Neural progenitor cell (in vitro differentiated cells): ENCODE measurements at places on chromosomes 12 and 14. TPM values are rescaled to one million over a fixed set of nuclear protein-coding genes. Genes with fewer than 3 reads are reported as not detected.
A peak's percentile ranks its signal among the peaks of the same experiment; 100 is the strongest.

DNA sequence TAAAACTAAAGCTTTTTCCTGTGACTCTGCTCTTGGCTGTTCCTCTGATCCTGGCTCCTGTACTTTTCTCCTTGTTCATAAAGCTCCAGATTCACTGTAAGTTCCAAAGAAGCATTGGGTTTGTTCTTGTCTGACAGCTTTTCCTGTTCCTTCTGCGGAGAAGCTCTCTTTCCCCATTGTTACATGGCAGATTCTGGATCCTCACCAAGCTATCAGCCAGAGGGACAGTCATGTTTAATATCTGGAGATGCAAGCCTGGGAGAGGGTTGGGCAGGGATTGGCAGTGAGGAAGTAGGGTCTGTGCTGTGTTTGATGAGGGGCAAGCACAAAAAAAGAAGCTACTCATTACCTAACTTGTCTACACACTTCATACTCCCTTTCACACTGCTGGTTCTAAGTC lies 107.9 kb downstream of the AKAP6 start:
- no peaks in the 10 kb centered on the region for H3K4me1 ChIP-seq
- no peaks in the 10 kb centered on the region for H3K36me3 ChIP-seq
- H3K4me3 ChIP-seq: no peak overlapping the region

DNA sequence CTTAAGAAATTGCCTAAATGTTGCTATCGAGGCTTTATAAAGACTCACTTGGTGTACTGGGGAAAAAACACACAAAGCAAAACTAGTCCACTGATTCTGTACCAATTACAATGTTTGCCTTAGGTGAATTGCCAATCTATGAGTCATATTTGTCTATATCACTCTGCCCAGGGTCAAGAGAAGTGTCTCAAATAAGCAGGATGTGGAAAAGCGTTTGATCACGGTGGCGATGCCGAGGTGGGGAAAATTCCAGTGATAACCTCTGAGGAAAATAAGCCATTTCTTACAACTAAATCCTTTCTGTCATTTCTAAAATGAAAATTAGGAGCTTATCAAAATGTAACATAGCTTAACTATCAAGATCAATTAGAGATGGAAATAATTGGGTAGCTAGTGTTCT lies 148.6 kb upstream of the DIO3 start:
- H3K4me3 ChIP-seq: no peak overlapping the region
- H3K4me1 ChIP-seq: no peaks in the 10 kb centered on the region
- no peaks in the 10 kb centered on the region for H3K36me3 ChIP-seq
- no peak overlapping the region for H3K27ac ChIP-seq

DNA sequence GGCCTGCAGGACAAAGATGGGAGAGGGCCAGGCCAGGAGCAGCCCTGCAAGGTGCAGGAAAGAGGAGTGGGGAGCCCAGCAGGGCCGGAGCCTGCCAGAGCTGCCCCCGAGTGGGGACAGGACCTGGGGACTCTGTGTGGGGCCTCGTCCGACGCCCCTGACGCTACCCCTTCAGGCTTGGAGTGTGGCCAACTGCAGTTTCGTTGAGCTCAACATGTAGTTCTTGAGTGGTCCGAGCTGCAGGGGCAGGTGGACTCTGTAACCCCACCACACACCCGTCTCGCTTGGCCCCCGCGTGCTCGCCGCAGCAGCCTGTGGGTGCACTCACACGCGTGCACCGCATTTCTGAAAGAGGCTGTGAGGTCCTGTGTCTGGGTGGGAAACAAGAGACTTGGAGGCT lies 2.0 kb downstream of the ASPG start:
- no peak overlapping the region for H3K27ac ChIP-seq
- DNase-seq: no peak
- no peak overlapping the region for H3K4me3 ChIP-seq
- no peaks in the 10 kb centered on the region for H3K4me1 ChIP-seq
- no peaks in the 10 kb centered on the region for H3K36me3 ChIP-seq
- H3K27me3 ChIP-seq: peaks cover 20% of the 10 kb centered on the region

GRCh38 chr12:10998204-10998603 lies at the start of gene TAS2R20:
TAS2R20 (minus strand) TSS chr12:10998304; CDS start chr12:10997875, 429 bp downstream.
- H3K27ac ChIP-seq: no peak within 1 kb of the TSS
- DNase-seq: no peak
- no peak within 1 kb of the TSS for H3K4me3 ChIP-seq
- H3K4me1 ChIP-seq: no peaks in the 10 kb centered on the region
- no peaks in the 10 kb centered on the region for H3K27me3 ChIP-seq

- no peaks in the 10 kb centered on the region for H3K36me3 ChIP-seq
- peaks cover 11% of the 10 kb centered on the region for H3K4me1 ChIP-seq
- DNase-seq: no peak
Observed at GRCh38 chr12:107335802-107336570, 242.6 kb upstream of the CRY1 start.

GRCh38 chr14:72416892-72417291 lies 477.0 kb downstream of the DPF3 start:
- no peaks in the 10 kb centered on the region for H3K4me1 ChIP-seq
- H3K36me3 ChIP-seq: no peaks in the 10 kb centered on the region
- no peaks in the 10 kb centered on the region for H3K27me3 ChIP-seq
- no peak for DNase-seq
- no peak overlapping the region for H3K27ac ChIP-seq

DNA sequence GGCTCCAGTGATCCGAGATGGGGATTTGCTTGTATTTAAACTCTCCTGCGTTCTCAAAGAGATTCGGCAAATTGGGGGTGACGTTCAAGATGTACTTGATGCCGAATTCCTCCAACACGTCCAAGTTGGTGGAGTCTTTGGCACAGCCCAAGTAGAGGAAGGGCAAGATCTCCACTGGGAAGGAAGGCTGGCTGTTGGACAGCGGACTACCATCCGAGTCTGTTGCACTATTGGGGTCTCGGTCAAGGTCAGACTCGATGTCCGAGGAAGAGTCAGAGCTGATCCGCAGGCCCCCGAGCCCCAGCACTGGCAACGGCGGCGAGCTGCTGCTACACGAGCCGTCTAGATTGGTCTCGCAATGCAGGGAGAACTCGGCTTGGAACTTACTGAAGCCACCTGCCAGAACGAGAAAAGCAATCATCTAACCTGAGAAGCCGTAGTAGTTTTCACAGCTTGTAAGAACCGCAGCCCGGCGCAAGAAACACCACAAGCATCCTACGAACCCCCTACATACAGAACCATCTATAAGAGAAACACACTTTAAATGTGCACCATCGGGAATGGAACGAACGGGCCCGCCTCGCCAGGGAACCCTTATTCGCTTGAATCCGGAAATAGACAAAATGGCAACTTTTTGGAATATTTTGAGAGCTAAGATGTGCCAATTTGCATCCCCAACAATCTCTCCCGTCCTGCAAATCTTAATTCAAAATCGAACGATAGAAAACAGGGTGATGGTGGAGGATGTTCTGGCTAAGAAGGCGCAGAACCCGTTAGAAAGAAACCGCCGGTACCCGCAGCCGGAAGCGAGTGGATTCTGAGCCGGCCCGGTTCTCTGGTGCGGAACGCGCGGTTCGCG lies 1.4 kb downstream of the DUSP6 start:
- peak; percentile 33 for DNase-seq
- H3K36me3 ChIP-seq: no peaks in the 10 kb centered on the region
- peaks cover 67% of the 10 kb centered on the region for H3K27me3 ChIP-seq
- no peak overlapping the region for H3K27ac ChIP-seq
- peak overlapping the region; percentile 68 for H3K4me3 ChIP-seq
- H3K4me1 ChIP-seq: peaks cover 60% of the 10 kb centered on the region

DNA sequence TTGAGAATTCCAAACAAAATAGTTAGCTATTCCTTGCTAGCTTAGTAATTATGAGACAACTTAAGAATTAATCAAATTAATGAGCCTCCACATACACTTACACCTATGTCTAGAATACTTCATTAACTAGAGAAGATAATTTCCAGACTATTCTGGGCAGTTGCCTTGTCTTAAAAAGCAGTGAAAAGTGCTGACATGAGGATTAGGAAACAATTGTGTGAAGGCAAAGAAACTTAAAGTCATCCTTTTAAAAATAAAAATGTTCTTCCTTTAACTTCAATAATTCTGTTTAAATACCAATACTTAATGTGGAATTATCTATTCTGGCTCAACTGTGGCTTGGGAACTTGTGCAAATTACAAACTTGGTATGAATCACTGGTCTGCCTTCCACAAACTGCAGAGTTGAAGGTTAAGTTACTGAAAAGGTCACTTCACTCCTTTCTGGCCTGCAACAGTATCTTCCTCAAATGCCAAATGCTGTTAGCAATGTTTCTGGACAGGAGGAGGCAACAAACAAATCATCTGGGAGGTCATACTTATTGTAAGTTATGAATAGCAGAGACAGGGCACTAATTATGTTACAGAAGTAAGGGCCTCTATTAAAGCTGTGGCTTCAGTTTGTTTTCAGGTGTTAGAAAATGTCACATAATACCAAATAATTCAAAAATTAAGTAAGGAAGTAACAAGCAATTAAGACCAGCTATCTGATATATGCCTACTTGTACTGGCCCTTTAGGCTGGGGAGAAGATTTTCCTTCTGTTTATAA lies 19.2 kb downstream of the PPTC7 start:
- no peak overlapping the region for H3K27ac ChIP-seq
- H3K36me3 ChIP-seq: no peaks in the 10 kb centered on the region
- H3K27me3 ChIP-seq: no peaks in the 10 kb centered on the region
- no peak overlapping the region for H3K4me3 ChIP-seq
- DNase-seq: no peak
- peaks cover 10% of the 10 kb centered on the region for H3K4me1 ChIP-seq

DNA sequence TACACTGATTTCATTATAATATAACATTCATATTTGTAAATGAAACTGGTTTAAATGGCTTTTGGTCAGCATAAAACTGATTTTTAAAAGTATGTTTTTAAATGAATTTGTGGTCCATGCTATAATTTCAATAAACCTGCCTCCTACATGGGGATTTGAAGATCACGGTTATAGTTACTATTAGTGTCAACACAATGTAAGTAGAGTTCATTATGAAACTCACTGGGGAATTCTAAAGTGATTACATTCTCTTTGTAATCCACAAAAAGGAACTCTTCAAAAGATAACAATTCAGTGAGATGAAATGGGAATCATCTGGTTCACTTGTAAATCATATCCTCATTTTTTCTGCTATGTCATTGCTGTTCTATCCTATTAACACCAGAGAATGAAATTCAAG lies 204.5 kb upstream of the G2E3 start:
- peaks cover 8% of the 10 kb centered on the region for H3K4me1 ChIP-seq
- no peak overlapping the region for H3K4me3 ChIP-seq
- no peaks in the 10 kb centered on the region for H3K36me3 ChIP-seq

DNA sequence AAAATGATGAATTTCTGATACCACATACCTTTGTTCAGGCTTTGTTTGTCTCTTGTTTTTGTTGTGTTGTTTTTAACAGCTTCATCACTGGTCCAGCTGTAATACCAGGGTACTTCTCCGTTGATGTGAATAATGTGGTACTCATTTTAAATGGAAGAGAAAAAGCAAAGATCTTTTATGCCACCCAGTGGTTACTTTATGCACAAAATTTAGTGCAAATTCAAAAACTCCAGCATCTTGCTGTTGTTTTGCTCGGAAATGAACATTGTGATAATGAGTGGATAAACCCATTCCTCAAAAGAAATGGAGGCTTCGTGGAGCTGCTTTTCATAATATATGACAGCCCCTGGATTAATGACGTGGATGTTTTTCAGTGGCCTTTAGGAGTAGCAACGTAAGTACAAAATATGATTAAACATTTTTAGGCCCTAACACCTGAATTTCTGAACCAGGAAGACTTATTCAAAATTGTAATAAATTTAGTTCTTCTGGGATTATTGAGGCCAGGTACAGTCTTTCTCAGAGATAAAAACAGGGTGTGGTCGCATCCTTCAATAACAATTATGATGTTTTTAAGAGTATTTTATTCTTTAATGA lies 22.4 kb downstream of the RXYLT1 start:
- no peak overlapping the region for H3K4me3 ChIP-seq
- H3K27me3 ChIP-seq: no peaks in the 10 kb centered on the region
- no peaks in the 10 kb centered on the region for H3K4me1 ChIP-seq
- H3K36me3 ChIP-seq: peaks cover 3% of the 10 kb centered on the region
- peak; percentile 24 for DNase-seq
- no peak overlapping the region for H3K27ac ChIP-seq

DNA sequence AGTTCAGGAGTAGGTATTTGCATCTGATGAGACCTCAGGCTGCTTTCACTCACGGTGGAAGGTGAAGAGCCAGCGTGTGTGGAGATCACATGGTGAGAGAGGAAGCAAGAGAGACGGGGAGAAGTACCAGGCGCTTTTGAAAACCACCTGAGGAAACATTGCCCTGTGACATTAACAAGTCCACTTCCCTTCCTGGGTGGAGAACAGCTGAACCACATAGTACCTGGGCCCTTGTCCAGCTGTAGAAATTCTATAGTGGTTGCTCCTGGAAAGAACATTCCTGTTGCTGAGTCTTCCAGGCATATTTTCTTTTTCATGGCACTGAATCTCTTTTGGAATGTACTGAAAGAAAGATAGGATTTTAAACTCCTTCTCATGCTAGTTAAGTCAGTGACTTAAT lies 87.3 kb upstream of the RIN3 start:
- no peaks in the 10 kb centered on the region for H3K4me1 ChIP-seq
- no peak overlapping the region for H3K27ac ChIP-seq
- no peaks in the 10 kb centered on the region for H3K27me3 ChIP-seq
- no peak overlapping the region for H3K4me3 ChIP-seq

GRCh38 chr12:115387467-115387901 lies 703.5 kb upstream of the TBX3 start:
- H3K27ac ChIP-seq: no peak overlapping the region
- H3K36me3 ChIP-seq: no peaks in the 10 kb centered on the region
- peaks cover 7% of the 10 kb centered on the region for H3K4me1 ChIP-seq
- no peak overlapping the region for H3K4me3 ChIP-seq
- H3K27me3 ChIP-seq: no peaks in the 10 kb centered on the region

DNA sequence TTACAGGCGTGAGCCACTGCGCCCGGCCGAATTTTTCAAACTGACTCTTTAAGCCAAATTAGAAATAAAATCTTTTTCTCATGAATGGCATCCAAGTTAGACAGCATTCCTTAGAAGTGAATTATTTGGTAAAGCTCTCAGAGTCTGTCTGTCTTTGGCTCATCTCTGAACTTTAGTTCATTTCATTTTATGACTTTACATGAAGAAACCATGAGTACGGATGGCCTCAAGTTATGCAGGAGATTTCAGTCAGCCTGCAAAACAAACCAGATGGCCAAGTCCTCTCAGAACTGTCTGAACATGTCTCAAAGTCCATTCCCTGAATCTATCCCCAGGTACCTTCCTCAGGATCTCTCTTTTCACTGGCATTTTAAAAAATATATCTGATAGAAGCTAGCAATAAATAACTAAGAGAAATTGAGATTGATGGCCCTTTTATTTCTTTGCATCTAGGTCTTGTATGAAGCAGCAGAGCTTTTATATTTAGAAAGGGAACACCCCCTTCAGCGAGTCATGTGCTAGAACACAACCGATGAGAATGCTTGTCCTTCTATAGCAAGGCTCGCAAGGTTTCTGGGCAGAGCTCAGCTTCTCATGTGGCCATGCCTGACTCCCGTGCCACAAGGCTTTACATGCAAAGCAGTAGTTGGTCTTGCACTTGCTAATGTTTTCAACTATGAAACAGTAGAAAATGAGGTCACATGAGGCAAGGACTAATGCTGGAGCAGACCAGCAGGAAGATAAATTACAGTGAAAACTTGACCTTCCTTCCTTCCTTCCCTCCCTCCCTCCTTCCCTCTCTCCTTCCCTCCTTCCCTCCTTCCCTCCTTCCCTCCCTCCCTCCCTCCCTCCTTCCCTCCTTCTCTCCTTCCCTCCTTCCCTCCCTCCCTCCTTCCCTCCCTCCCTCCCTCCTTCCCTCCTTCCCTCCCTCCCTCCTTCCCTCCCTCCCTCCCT lies 125.0 kb downstream of the AKAP6 start:
- no peak for DNase-seq
- no peaks in the 10 kb centered on the region for H3K27me3 ChIP-seq
- H3K27ac ChIP-seq: no peak overlapping the region
- no peaks in the 10 kb centered on the region for H3K4me1 ChIP-seq
- no peaks in the 10 kb centered on the region for H3K36me3 ChIP-seq

The PRKAG1 gene
- total RNA-seq: 32.4 and 41.8 TPM in 2 replicates

The NID2 gene
- total RNA-seq: 22.0 and 24.7 TPM in 2 replicates

The KRT6B gene
- total RNA-seq: not detected in 2 replicates

The PLA2G1B gene
- not detected in 2 replicates for total RNA-seq

The CFL2 gene
- total RNA-seq: 24.5 and 105 TPM in 2 replicates

The ATG2B gene
- 11.9 and 12.3 TPM in 2 replicates for total RNA-seq

The PPP4R4 gene
- total RNA-seq: 25.5 and 27.8 TPM in 2 replicates

The PRH2 gene
- not detected in 2 replicates for total RNA-seq
